Psoas muscle (tissue), 8 donors: ENCODE measurements at places on chromosomes 7 and 10. TPM values are rescaled to one million over a fixed set of nuclear protein-coding genes. Genes with fewer than 3 reads are reported as not detected.

Gene ANXA8
- 0.17 TPM for total RNA-seq

Gene IGFBP3
- total RNA-seq = 13.9 TPM

Gene ITGB8
- 0.12 TPM for total RNA-seq

Gene MYO1G
- 1.9 TPM for total RNA-seq

Gene TMEM248
- 36.3 TPM for total RNA-seq

Gene DNAJC12
- 7.8 TPM for total RNA-seq

Gene CLCN1
- 2.9 TPM for total RNA-seq

Gene PHYHIPL
- total RNA-seq = 0.08 TPM

Gene FAM25C
- not detected for total RNA-seq

- no peak overlapping the region for H3K27ac ChIP-seq
- no peaks in the 10 kb centered on the region for H3K36me3 ChIP-seq
- H3K4me3 ChIP-seq = no peak overlapping the region
- peak; percentile 59 for DNase-seq
Observed at GRCh38 chr10:84429926-84430520, 101.6 kb downstream of the CCSER2 start.

DNA sequence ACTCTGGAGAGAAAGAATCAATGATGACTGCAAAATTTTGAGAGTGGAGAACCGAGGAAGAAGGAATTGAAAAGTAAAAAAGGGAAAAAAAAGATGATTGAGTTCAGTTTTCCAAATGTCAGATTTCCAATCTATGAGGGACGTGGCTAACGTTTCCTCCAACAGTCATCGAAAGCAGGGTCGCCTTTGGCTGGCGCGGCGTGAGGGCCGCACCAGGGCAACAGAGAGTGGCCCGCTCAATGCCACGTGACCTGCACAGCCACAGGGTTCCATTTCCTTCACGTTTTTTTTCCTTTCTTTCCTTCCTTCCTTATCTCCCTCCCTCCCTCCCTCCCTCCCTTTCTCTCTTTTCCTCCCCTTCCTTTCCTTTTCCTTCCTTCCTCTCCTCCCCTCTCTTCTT lies 101.9 kb downstream of the WDR37 start:
- H3K27ac ChIP-seq = no peak overlapping the region
- peaks cover 2% of the 10 kb centered on the region for H3K27me3 ChIP-seq
- no peaks in the 10 kb centered on the region for H3K4me1 ChIP-seq
- H3K4me3 ChIP-seq = no peak overlapping the region

GRCh38 chr10:88745633-88746032 lies 14.2 kb upstream of the LIPN start:
- H3K4me1 ChIP-seq = no peaks in the 10 kb centered on the region
- no peak overlapping the region for H3K4me3 ChIP-seq
- H3K27me3 ChIP-seq = no peaks in the 10 kb centered on the region
- no peak overlapping the region for H3K27ac ChIP-seq
- no peaks in the 10 kb centered on the region for H3K36me3 ChIP-seq

DNA sequence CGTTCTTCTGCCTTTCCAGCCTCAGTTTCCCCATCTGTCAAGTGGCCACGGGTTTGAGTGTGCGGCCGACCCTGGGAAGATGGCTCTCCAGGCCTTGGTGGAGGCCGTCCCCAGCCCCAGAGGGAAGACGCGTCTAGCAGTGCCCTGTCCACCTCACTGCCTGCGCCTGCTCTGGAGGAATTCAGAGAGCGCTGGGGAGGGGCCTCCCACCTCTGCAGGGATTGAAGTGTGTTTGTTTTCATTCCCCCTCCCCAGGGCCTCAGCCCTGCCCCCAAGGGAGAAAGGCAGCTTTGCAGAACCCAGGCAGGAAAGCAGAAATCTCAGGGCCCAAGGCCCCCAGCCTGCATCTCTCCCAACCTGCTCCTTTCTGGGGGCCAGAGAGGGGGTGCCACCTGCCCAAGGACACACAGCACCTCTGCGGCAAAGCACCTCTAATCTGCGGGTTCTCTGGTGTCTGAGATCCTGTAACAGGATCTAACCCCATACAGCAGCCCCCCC lies 91.0 kb downstream of the MICALL2 start:
- no peak for DNase-seq
- no peak overlapping the region for H3K4me3 ChIP-seq
- peaks cover 47% of the 10 kb centered on the region for H3K27me3 ChIP-seq

- H3K4me1 ChIP-seq = no peaks in the 10 kb centered on the region
- DNase-seq = no peak
- H3K36me3 ChIP-seq = no peaks in the 10 kb centered on the region
- H3K27ac ChIP-seq = no peak overlapping the region
Observed at GRCh38 chr10:108629834-108630233, 1293.5 kb downstream of the XPNPEP1 start.

DNA sequence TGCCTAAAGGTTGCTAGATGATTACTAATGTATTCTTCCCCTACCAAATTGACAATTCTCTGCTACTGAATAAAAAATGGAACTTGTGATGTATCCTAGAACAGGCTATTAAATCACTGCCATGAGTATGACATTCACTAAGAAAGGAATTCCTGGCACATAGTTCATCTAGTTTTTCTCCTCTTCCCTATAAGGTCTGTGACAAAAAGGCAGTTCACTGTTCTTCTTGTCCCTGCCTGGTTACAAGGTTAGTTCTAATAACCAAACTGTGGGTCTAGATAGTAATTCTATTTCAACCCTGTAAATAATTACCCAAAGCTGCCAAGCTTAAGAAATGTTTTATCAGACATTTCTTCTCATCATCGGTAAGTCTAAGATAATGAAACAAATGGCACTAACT lies 245.6 kb downstream of the BICC1 start:
- H3K36me3 ChIP-seq = no peaks in the 10 kb centered on the region
- H3K27me3 ChIP-seq = no peaks in the 10 kb centered on the region
- peak overlapping the region; percentile 81 for H3K27ac ChIP-seq
- DNase-seq = no peak

DNA sequence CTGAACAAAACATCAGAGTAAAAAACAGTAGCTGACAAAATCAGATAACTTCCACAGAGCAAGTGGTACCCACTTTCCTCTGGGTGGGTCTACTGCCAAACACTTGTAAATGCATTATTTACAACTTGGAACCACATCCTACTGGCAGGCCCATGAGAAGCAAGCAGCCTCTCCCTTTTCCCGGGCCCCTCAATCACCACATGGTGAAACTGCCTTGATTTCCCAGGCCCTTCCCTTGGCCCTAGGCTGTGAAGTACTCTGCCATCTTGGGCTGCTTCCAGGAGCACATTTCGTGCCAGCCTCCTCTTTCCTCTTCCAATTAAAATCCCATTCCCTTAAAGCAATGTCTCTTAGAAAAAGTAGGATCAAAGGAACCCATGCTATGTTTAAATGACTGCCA lies 71.4 kb downstream of the CUZD1 start:
- H3K36me3 ChIP-seq = no peaks in the 10 kb centered on the region
- no peak overlapping the region for H3K27ac ChIP-seq
- DNase-seq = no peak

GRCh38 chr10:11707624-11708350 lies 34.4 kb upstream of the ECHDC3 start:
- no peak overlapping the region for H3K4me3 ChIP-seq
- H3K36me3 ChIP-seq = no peaks in the 10 kb centered on the region
- no peaks in the 10 kb centered on the region for H3K27me3 ChIP-seq

- H3K36me3 ChIP-seq = no peaks in the 10 kb centered on the region
- no peaks in the 10 kb centered on the region for H3K4me1 ChIP-seq
- H3K27me3 ChIP-seq = no peaks in the 10 kb centered on the region
- no peak overlapping the region for H3K4me3 ChIP-seq
- H3K27ac ChIP-seq = no peak overlapping the region
Observed at GRCh38 chr7:80147543-80148391, 13.1 kb downstream of the GNAI1 start.

- no peaks in the 10 kb centered on the region for H3K36me3 ChIP-seq
- H3K27me3 ChIP-seq = no peaks in the 10 kb centered on the region
- H3K27ac ChIP-seq = no peak overlapping the region
Observed at GRCh38 chr7:13021566-13022300, 334.3 kb downstream of the ARL4A start.

DNA sequence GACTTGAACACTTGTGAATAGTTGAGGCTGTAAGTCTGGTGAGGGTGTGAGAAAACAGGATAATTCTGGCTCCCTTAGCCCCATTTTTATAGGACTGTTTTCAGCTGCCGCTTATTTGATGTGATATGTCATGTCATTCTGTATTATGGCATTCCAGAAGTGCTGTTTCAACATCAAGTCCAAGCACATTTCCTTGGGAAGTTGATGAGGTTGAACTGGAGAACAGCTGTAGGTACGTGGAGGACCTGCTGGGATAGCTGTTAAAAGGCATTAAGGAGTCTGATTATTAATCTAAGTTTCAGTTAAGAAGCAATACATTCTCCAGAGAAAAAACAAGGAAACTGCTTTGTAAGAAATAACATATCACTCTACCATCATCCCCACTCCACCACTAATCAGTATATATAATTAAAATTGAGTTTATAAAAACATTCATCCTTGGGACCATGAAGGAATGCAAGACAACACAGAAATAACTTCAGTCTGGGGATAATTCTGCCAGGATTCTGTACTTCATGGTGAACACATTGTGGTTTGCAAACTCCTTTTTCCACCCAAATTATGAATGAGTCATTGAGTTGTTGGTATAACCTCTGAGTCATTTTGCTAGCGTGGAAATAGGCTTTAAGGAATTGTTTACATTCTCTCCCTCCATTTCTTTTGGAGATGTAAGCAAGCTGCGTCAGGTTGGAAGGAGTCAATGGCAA lies 39.9 kb upstream of the TMEM229A start:
- H3K4me1 ChIP-seq = no peaks in the 10 kb centered on the region
- DNase-seq = no peak
- H3K27me3 ChIP-seq = no peaks in the 10 kb centered on the region
- no peak overlapping the region for H3K27ac ChIP-seq
- no peak overlapping the region for H3K4me3 ChIP-seq

DNA sequence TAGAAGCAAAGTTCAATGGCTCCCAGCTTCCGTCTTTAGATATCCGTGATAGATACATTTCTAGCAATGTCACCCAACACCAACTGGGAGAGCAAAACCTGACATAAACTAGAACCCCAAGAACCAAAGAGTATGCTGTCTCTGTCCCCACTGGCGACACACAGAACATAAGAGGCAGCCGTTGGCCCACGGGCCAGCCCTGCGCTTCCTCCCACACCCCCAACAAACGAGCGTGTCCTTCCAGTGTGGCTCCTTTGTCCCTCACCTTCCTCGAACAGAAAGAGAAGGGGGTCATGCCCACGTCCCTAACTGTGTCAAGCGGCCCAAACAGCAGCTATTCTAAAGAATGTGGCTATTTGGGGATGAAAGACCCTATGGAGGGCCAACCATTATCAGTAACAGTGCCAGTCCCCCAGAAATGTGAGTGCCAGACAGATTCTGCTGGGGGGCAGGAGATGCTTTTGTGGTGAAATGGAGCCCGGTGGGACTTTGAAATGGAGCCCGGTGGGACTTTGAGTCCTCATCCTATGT lies 171.9 kb downstream of the USP6NL start:
- no peak overlapping the region for H3K27ac ChIP-seq
- no peaks in the 10 kb centered on the region for H3K36me3 ChIP-seq
- no peak overlapping the region for H3K4me3 ChIP-seq
- H3K27me3 ChIP-seq = no peaks in the 10 kb centered on the region
- no peak for DNase-seq

GRCh38 chr10:8245814-8246142 lies 191.3 kb downstream of the GATA3 start:
- H3K4me1 ChIP-seq = no peaks in the 10 kb centered on the region
- H3K27ac ChIP-seq = no peak overlapping the region

DNA sequence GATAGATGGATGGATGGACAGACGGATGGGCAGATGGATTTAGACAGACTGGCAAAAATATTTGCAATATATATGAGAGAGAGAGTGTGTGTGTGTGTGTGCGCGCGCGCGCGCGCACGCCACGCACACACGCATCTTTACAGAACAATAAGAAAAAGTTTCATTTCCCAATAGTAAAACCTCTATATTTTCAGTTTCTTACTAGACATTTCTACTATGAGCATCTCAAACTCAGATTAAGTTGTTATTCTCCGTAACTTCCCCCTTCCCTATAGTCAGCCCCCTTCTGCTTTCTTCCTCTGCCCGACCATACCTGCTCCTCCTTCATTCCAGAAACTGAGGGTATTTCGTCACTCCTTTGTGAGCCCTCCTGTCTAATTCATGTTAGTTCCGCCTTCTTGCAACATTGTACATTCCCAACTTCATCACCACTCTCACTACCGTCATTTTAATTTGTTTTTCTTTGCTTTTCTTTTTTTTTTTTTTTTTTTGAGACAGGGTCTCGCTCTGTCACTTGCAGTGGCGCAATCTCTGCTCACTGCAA lies 154.4 kb upstream of the SH2B2 start:
- H3K4me3 ChIP-seq = no peak overlapping the region
- no peak overlapping the region for H3K27ac ChIP-seq
- H3K36me3 ChIP-seq = no peaks in the 10 kb centered on the region
- no peaks in the 10 kb centered on the region for H3K27me3 ChIP-seq

DNA sequence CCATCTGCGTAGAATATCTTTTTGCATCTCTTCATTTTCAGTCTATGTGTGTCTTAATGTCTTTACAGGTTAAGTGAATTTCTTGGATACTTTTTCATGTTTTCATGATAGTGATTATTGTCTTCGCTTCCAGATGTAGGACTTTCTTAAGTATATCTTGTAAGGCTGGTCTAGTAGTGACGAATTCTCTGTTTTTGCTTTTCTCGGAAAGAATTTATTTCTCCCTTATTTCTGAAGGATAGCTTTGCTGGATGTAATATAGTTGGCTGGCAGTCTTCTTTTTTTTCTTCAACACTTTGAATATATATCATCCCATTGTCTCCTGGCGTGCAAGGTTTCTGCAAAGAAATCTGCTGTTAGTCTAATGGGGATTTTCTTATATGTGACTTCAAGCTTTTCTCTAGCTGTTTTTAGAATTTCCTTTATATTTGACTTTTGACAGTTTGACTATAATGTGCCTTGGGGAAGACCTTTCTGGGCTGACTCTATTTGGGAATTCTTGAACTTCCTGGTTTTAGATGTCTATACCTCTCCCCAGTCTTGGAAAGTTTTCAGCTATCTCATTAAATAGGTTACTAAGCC lies 14.3 kb downstream of the GTPBP4 start:
- H3K27ac ChIP-seq = no peak overlapping the region
- H3K36me3 ChIP-seq = peaks cover 100% of the 10 kb centered on the region
- no peaks in the 10 kb centered on the region for H3K27me3 ChIP-seq
- no peak for DNase-seq

GRCh38 chr10:100659361-100660098 lies 85.9 kb upstream of the PAX2 start:
- H3K4me1 ChIP-seq = no peaks in the 10 kb centered on the region
- DNase-seq = no peak
- H3K4me3 ChIP-seq = no peak overlapping the region
- no peak overlapping the region for H3K27ac ChIP-seq
- peaks cover 43% of the 10 kb centered on the region for H3K27me3 ChIP-seq

DNA sequence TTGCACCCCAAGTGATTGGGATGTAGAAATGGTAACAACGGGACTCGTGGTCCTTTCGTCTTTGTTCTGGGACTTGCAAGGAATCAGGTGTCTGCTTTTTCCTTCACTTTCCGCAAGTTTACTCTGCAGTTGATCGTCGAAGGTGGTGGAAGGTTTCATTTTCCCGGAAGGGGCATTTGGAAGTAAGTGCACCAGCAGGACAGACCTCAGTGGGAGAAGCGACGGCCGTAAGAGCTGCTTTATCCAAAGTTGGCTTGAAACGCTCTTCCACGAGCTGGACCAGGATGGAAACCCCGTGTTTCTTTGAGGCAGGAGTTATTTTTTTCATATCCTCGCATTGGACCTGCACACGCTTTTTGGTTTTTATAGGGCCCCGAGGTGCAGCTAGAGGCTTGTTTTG lies 1.2 kb downstream of the BRI3 start:
- DNase-seq = no peak
- peak overlapping the region; percentile 99 for H3K27ac ChIP-seq
- H3K36me3 ChIP-seq = no peaks in the 10 kb centered on the region
- H3K4me1 ChIP-seq = peaks cover 50% of the 10 kb centered on the region
- H3K27me3 ChIP-seq = no peaks in the 10 kb centered on the region

- H3K27me3 ChIP-seq = no peaks in the 10 kb centered on the region
- no peaks in the 10 kb centered on the region for H3K4me1 ChIP-seq
- H3K4me3 ChIP-seq = no peak overlapping the region
- H3K36me3 ChIP-seq = no peaks in the 10 kb centered on the region
- DNase-seq = no peak
Observed at GRCh38 chr10:114281006-114281405, 42.0 kb downstream of the VWA2 start.
